ENCODE measurements at places on chromosomes 2 and 18. TPM values are rescaled to one million over a fixed set of nuclear protein-coding genes. Genes with fewer than 3 reads are reported as not detected.

The SDC1 gene
- 0.93 TPM for total RNA-seq

The KANSL1L gene
- 26.4 TPM for total RNA-seq

- no peaks in the 10 kb centered on the region for H3K4me1 ChIP-seq
- no peak overlapping the region for H3K4me3 ChIP-seq
- H3K27ac ChIP-seq = no peak overlapping the region
Observed at GRCh38 chr2:18932853-18933252, 343.5 kb upstream of the NT5C1B start.

DNA sequence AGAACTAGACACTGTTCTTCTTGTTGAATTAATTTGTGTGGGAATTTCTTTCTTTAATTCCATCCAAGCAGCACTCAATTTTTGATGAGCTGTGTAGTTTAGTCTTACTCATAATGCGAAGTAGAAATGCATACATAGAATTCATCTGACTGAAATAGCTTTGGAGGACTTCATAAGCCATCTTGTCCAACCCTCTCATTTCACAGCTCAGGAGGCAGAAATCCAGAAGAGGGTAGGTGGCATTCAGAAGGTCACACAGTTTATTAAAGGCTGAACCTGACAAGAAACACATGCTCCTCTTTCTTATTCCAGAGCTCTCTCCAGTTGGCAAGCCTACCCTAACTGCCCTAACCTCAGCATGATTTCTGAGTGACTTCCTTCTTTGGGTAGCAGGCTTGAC, 169.2 kb upstream of the NOSTRIN start:
- DNase-seq = no peak
- peaks cover 30% of the 10 kb centered on the region for H3K4me1 ChIP-seq
- H3K4me3 ChIP-seq = no peak overlapping the region
- no peaks in the 10 kb centered on the region for H3K36me3 ChIP-seq
- no peak overlapping the region for H3K27ac ChIP-seq

DNA sequence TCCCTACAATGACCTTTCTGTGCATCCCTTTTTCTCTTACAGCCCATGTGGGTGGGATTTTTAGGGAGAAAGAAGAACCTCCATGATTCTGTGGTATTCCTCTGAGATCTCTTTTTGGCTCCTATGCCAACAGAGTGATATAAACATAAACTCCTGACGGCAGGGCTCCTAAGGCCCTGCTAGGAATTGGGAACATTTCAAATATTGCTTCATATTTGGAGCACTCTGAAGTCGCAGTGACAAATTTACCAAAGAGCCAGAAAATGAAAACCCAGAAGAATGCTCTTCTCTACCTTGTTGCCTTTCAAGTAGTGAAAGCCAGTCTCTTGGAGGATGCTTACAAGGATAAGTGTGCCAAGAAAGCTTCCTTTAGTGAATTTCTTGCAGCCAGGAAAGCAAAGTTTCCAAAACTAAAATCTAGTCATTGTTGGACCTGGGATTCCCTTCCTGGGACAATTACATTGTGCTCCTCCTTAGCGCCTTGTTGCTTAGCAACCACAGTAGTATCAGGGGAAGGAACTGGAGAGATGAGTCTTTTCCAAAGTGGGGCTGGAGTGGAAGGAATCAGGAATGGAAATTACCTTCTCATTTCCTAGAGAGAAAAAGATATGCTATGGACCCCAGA, 7.3 kb upstream of the SETBP1 start:
- no peak overlapping the region for H3K27ac ChIP-seq
- no peaks in the 10 kb centered on the region for H3K27me3 ChIP-seq
- peaks cover 13% of the 10 kb centered on the region for H3K4me1 ChIP-seq
- no peaks in the 10 kb centered on the region for H3K36me3 ChIP-seq

DNA sequence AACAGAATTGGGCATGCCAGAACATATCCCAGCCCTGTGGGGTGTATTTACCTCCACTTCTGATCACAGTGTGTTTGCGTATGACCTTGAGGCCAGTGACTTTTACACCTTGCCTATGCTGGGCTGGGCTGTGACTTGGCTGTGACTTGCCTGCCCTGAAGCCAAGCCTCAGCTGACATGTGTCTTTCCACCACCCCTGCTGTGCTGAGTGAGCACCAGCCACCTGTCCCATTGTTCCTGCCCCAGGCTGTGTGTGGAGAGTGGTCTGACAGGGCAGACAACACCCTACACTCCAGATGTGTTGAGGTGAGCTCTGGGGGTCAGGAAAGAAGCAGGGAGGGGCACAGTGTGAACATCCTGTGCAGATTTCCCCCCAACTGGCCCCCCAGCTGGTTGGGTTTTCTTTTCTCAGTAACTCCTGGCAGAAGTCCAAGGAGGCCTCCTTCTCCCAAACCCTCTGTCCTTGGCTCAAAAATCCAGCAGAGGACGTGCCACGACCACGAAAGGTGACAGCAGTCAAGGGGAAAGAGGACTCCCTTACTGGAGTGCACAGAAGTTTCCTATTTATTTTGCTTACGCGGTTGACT, 5.1 kb upstream of the STEAP3 start:
- H3K27ac ChIP-seq = no peak overlapping the region
- DNase-seq = no peak
- no peak overlapping the region for H3K4me3 ChIP-seq
- H3K4me1 ChIP-seq = no peaks in the 10 kb centered on the region

- H3K4me1 ChIP-seq = no peaks in the 10 kb centered on the region
- DNase-seq = no peak
- no peaks in the 10 kb centered on the region for H3K27me3 ChIP-seq
- no peaks in the 10 kb centered on the region for H3K36me3 ChIP-seq
Observed at GRCh38 chr2:181305301-181306123, 151.7 kb upstream of the ITGA4 start.

- no peak for DNase-seq
- peak overlapping the region; percentile 40 for H3K27ac ChIP-seq
- peak overlapping the region; percentile 75 for H3K4me3 ChIP-seq
- H3K4me1 ChIP-seq = peaks cover 36% of the 10 kb centered on the region
Observed at GRCh38 chr2:85886590-85886989, 2.2 kb downstream of the ST3GAL5 start.

- H3K27ac ChIP-seq = no peak overlapping the region
- peaks cover 3% of the 10 kb centered on the region for H3K36me3 ChIP-seq
Observed at GRCh38 chr2:71865391-71865965, 282.2 kb downstream of the CYP26B1 start.

DNA sequence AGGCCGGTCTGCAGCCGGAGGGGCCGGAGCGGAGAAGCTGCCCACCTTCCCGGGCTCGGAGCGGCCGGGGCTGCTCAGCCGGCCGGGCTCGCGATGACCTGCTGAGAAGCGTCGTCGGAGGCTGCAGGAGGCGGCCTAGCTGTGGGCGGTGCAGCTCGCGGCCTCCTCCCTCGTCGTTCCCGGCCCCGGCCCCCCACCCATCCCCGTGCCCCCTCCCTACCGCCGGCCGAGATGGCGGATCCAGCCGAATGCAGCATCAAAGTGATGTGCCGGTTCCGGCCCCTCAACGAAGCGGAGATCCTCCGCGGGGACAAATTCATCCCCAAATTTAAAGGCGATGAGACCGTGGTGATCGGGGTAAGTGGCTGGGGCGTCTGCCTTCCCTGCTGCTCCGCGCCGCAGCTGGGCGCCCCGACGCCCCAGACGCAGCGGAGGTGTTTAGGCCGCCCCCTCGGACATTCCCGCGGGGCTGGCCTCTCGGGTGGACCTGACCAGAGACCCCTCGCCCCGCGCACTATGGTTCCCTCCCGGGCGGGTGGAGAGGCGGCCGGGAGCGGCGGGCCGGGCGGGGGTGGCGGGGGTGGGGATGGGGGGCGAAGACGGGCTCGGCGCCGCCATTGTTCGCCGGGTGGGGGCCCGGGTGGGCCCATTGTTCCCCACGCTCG, 492 bp downstream of the KIF5C start:
- no peaks in the 10 kb centered on the region for H3K36me3 ChIP-seq
- peaks cover 17% of the 10 kb centered on the region for H3K27me3 ChIP-seq
- H3K4me1 ChIP-seq = peaks cover 26% of the 10 kb centered on the region

DNA sequence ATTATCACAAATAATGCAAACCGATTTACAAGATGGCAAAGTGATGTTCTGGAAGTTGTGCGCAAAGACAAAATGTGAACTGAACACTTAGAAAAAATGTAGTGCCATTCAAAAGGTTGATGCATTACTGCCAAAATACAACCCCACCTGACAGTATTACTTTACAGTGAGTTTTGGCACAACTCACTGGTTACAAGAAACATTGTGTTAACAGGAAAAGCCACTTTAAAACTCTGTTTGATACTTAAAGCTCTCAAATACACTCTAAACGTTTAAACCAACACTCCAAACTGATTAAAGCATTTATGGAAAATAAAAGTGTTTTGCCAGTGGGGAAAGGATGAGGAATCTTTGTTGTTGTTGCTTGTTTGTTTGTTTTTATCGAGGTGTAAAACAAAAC, 173.4 kb upstream of the SATB2 start:
- no peak for DNase-seq
- H3K4me3 ChIP-seq = no peak overlapping the region
- no peaks in the 10 kb centered on the region for H3K4me1 ChIP-seq
- H3K36me3 ChIP-seq = no peaks in the 10 kb centered on the region
- no peak overlapping the region for H3K27ac ChIP-seq
- H3K27me3 ChIP-seq = no peaks in the 10 kb centered on the region

DNA sequence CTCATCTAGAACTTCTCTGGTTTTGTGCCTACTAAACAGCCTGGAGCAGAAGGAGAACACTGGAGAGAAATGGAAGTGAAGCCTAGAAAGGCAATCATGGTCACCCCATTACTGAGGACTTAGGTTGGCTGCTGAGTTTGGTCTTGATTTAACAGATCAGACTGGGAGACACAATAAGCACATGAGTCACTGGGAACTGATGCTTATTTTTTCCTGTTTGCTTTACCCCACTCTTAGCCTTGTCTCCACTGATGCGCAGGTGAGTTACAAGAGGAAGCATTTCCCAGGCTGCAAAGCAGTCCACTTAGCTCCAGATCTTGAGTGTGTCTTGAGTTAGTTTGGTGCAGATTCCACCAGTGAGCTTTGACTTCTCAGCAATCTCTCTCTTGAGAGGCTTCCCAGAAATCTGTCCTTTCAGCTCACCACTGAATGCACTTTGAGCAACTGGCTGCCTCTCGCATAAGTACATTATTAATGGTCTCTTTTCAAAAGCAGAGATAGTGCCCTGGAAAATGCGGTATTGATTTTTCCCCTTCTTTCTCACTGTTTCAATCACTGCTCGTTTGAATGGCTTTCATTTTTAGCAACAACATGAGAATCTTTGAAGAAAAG, 390.2 kb upstream of the SETBP1 start:
- no peaks in the 10 kb centered on the region for H3K36me3 ChIP-seq
- peaks cover 10% of the 10 kb centered on the region for H3K4me1 ChIP-seq
- H3K27ac ChIP-seq = no peak overlapping the region

GRCh38 chr2:88018909-88019308, 2.6 kb upstream of the RNU2-63P start:
- DNase-seq = no peak
- H3K27ac ChIP-seq = no peak overlapping the region
- peaks cover 15% of the 10 kb centered on the region for H3K27me3 ChIP-seq
- H3K4me3 ChIP-seq = no peak overlapping the region
- no peaks in the 10 kb centered on the region for H3K36me3 ChIP-seq
- H3K4me1 ChIP-seq = peaks cover 3% of the 10 kb centered on the region

DNA sequence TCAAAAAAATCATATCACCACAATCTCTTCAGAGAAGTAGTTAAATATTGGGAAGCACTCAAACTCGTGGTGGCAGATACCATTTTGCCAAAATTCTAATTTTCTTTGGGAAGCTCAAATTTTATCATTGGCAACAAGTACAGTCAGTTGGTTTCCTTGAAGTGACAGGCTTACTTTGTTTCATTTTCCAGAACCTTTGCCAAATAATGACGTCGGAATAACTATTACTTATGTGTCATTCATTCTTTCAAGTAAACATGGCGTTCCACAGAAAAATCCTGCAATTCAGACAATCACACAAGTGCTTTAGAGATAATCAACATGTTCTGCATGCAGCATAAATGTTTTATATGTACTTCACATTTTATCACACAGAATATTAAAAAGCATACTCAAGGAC, 5.4 kb downstream of the TTLL4 start:
- H3K4me3 ChIP-seq = no peak overlapping the region
- H3K4me1 ChIP-seq = no peaks in the 10 kb centered on the region
- H3K27ac ChIP-seq = no peak overlapping the region
- no peaks in the 10 kb centered on the region for H3K36me3 ChIP-seq
- peaks cover 3% of the 10 kb centered on the region for H3K27me3 ChIP-seq

DNA sequence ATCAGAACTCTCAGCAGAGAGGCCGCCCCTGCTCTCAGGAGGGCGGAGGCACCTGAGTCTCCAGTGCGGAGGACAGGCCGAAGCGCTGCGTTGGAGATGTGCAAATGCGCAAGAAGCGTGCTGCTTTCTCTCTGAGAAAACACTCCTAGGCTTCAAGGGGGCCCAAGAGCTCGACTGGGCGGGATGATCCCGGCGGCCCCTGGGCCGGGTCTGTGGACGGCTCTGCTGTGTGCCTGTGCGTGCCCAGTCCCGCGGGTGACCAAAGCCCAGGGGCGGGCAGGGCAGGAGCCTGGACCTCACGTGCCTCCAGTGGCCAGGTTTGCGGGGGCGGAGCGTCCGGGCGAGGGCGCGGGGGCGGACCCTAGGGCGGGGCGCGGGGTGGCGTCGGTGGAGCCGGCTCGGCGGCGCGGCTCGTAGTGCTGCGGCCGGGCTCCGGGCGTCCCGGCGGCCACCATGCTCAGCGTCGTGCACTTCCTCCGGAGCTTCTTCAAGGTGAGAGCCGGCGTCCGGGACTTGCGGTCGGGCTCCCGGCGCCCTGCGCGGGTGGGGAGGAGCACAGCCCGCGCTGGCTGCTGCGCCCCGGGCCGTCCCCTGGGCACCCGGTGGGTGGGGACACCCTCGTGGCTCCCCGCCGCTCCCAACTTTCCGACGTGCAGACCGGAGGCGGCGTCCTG, at the start of gene ARHGEF4:
TSS of gene ARHGEF4 (plus strand) at position 414 of the 674 bp plus-strand sequence. CDS start at position 454, 40 bp downstream.
- H3K27me3 ChIP-seq = peaks cover 5% of the 10 kb centered on the region
- DNase-seq = peak; percentile 66
- peaks cover 9% of the 10 kb centered on the region for H3K4me1 ChIP-seq
- no peaks in the 10 kb centered on the region for H3K36me3 ChIP-seq
- no peak within 1 kb of the TSS for H3K27ac ChIP-seq
- H3K4me3 ChIP-seq = peak within 1 kb of the TSS; percentile 38
